ENCODE measurements at places on chromosomes 1 and 21.

DNA sequence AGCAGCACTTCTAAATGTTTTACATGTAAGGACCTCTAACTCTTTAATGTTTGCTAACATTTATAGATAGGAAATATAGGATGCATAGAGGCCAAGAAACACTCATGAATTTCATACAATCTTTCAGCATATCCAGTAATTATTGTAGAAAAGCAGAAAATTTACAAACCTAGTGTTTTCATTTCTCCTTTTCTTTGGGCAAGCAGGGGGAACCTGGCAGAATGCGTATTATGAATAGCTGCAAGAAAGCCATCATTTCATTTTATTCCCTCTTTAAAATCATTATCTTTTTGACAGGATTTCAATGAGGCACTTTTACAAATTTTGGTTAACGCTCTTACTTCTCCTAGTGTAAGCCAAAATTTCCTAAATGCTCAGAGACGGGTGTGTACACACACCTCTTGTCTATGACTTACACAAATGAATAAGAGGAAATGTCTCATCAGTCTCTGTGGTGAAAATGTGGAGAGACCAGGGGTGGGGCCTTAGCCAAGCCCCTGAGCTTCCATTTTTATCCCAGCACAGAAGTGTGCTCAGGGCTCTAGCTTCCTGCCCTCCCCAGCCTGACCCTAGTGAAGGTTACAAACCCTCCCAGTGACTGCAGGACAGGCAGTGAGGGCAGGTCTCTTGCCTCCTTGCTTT, 91.6 kb downstream of the LRRC8C start:
- DNase-seq, result peak; percentile 67

DNA sequence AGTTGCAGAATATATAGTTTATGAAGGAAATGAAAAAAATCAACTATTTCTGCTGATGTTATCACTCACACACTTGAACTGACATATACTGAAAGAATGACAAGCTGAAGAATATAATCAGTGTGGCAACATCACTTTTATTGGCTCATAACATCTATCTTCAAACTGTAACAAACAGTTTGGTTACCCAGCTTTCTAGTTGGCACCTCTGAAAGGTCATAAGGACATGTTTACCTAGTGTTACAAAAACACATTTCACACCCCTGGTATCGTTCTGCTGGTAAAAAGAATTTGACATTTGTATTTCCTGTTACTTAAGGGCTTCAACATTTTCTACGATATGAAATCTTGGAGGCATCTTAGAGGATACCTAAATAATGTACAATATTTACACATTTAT, 1267.0 kb upstream of the NCAM2 start:
- DNase-seq, result no peak

DNA sequence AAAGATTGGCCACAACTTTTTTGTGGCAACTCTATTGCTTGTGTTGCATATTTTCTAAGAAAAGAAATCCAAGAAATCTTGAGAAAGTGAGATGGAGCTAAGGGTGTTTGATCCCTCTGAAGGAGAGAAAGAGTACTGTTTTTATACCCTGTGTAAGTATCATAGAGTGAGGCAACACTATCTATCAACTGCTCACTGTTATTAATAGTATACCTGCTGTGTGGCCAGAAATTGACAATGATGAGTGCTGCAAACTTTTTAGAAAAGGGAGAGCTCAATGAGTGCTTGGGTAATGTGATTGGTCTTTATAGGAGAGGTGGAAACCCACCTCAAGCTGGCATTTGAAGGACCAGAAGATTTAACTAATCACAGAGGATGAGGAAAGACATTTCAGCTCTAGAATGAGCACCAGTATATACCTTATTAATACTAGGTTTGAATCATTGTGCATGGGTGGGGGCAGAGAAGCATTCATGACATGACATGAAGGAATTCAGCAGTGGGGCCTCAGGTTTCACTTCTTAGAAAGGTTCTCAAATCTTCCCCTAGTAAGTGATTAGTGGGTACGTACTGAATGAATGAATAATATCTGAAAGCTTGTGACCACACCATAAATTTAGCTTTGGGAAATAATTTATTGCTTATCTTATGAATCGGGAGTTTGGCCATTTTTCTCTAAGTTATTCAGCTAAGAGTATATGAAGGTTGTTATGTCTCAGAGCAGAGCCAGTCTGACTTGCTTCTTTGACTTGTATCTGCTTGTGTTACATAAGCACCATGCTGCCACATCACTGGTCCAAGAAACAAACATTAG, 169.2 kb upstream of the SGIP1 start:
- DNase-seq, result no peak

DNA sequence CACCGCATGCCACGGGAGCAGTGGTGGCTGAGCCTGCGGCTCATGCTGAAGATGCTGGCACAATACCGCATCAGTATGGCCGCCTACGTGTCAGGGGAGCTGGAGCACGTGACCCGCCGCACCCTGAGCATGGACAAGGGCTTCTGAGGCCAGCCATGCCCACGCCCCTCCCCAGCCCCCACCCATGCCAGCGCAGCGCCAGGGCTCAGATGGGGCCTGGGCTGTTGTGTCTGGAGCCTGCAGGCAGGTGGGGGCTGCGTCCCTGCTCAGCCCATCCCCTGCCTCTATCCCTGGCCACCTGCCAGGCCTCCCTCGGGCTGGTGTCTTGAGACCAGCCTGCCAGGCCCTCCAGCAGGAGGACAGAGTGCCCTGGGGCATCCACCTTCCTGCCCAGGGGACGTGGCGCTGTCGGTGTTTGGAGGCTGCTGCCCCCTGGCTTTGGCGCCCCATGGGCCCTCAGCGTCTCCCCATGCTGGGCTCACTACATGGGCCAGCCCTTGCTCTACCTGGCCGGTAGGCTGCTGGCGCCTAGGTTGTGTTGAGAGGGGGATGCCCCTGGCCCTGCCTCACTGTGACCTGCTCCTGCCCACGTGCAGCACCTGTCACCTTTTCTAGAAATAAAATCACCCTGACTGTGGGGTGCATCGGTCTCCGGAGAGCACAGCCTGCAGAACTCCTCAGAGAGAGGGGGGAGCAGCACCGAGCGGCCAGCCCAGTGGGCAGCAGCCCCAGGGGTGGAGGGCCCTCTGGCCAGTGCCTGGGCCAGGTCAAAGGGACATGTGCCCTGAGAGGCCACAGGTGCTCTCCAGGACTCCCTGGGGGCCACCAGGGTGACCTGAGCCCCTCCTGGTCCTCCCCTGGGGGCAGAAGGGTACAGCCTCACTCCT, 12.2 kb downstream of the CFAP410 start:
- DNase-seq, result no peak

DNA sequence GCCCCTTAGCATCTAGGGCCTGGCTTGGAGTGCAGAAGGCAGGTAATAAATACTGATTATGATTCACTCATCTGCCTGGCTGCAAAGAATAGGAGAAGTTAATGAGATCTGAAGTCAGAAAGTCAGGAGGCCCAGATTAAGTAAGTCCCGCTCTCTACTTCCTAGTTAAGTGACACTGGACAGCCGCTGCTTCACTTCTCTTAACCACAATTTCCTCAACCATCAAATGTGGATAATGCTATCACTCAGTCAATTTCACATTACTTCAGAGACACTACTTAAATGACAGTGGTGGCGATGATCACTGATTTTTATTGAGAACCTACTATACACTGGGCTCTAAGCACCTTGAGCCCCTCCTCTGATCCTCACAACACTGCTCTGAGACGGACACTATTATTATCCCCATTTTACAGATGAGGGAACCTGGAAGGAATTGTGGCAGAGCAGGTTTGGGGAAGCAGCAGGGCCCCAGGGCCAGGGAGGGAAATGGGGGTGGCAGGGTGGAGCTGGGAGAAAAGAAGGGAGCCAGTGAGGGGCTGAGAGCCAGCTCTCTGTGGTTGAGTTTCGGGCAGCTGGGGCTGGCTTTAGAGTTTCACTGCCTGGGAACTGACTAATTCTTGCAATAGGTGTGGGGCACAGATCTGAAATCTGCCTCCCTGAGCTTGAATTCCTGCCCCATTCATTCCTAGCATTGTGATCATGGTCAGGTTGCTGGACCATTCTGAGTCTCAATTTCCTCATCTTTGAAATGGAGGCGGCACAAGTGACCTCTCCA, 2.4 kb upstream of the E2F2 start:
- no peak for DNase-seq

GRCh38 chr1:235018720-235019444, 109.8 kb downstream of the TOMM20 start:
- no peak for DNase-seq

- no peak for DNase-seq
Measured at GRCh38 chr1:36771240-36771639, 263.1 kb downstream of the GRIK3 start.

DNA sequence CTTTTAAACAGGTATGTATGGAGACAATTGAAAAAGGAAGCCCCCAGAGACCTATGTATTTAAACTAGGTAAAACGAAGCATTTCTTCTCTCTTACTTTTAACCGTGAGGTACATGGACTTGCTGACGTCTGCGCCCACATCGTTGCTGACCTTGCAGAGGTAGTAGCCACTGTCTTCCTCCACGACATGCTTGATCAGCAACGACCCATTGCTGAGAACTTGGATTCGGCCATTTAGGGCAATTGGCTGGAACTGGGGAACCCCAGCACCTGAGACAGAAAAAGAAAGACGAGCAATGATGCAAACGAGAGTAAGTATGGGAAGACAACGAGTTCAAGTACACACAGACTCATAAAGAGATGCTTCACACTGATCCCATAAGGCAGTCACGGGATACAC, 408.8 kb downstream of the PCP4 start:
- no peak for DNase-seq

DNA sequence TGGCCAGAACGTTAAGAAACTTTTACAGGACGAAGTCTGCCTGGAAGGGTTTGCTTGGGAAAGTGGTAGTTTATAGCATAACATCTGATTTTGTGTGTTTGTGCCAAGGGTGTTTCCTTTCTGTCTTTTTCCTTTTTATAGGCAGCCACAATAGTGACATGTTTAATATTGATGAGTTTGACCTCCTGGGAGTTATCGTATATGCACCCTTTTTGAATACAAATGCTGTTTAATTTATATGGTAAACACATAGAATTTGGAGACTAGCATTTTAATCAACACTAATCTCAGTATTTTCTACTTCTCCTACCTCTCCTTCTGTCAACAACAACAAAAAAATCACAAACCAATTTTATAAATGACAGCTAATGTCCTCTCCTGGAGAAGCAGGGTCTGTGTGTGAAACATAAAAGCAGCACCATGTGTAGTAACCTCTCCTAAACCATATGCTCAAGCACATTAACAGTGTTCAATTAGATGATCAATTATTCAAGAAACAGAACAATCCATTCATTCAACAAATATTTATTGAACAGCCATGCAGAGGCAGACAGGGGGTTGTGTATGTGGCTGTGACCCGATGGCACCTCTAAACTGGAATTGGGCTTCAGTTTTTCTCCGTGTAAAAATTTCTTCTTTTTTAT, 604 bp upstream of the FMN2 start:
- no peak for DNase-seq

DNA sequence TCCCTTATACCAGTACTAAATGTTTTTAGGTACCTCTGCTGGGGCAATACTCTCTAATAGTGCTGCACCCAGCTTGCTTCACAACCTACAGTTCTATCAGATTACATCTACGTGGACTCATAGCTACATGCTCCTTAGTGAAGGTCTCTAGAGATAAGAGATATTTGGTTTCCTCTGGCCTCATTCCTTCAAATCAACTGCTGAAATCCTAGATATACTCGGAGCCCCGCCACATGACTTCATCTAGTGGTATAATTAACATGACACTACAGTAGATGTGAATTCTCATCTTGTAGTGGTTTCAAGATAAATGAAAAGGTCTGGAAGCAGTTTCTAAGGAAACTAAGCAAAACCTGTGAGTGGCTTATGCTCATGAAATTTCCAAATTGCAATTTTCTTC, 115.4 kb downstream of the SMYD2 start:
- no peak for DNase-seq
